ENCODE measurements at places on chromosomes 6 and 20.

DNA sequence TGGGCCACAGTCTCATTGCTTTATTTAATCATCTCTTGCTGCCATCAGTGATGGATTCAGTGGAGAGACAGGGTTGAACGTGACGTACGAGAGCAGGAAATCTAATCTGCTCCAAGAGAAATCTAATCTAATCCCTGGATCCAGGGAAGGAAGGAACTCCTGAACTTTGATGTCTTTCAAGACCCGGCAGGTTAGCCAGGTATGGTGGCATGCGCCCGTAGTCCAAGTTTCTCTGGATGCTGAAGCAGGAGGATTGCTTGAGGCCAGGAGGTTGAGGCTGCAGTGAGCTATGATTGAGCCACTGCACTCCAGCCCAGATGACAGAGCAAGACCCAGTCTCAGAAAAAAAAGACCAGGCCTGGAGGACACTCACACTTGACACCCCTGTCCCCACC lies 11.4 kb upstream of the PGC start:
- DNase-seq, result no peak

- DNase-seq, result no peak
Measured at GRCh38 chr20:21353236-21353635, 44.1 kb downstream of the NKX2-4 start.

GRCh38 chr20:38730167-38730988 lies 6.1 kb downstream of the SLC32A1 start:
- DNase-seq, result no peak

- DNase-seq, result no peak
Measured at GRCh38 chr6:47897247-47897646, 115.4 kb downstream of the OPN5 start.

- DNase-seq, result no peak
Measured at GRCh38 chr6:66376001-66376400, 669.0 kb upstream of the EYS start.

DNA sequence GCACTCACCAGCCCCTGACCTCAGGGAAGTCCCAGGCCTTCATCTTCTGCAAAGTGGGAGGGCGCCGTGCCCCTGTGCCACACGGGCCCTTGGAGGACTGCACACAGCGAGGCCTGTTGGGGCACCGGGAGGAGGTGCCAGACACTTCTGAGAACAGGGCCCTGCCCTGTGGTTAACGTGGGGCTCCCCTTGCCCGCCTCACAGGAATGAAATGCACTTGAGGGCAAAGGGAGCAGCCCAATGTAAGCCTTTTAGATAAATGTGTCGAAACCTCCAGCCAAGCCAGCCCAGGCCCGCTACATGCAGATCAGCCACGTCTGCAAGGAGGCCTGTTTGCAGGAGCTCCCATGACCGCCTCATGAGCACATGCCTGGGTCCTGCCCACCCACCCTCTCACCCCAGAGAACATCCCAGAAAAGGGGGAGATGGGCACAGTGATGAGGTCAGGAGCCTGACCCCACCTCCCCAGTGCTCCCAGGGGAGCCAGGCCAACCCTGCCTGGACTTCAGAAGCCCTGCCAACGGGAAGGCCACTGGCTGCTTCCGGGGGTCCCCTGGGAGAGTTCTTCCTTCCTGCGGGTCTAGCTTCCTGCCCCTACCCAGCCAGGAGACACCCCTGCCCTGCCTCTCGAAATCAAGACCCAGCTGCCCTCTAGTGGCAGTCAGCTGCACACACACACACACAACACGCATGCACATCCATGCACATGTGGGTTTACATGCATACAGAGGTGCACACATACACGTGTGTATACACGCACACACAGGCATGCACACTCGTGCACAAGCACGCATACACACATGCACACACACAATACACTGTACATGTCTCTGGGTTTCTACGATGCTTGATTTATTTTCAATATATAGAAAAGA lies 178.7 kb downstream of the TAF4 start:
- DNase-seq, result no peak

DNA sequence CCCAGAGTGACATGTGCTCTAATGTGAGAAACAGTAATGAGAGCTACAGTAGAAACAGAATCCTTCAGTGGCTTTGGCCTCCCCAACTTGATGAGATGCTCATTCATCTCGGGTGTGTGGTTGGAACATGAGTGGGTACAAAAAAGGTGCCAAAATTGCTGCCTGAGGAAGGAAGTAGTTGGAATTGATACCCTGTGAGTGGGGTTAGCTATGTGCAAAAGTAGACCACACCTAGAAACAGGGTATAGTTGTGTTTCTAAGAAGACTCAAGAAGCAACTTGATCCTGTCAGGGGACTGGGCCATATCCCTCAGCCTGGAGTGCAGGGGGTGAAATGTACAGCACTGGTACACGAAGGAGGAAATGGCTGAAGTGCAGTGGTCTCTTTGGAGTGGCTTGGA lies 206.4 kb upstream of the SUPT3H start:
- DNase-seq, result no peak

GRCh38 chr20:14093652-14094051 lies 98.3 kb downstream of the MACROD2 start:
- DNase-seq, result no peak

- DNase-seq, result no peak
Measured at GRCh38 chr6:52209770-52210169, 23.6 kb downstream of the IL17A start.

DNA sequence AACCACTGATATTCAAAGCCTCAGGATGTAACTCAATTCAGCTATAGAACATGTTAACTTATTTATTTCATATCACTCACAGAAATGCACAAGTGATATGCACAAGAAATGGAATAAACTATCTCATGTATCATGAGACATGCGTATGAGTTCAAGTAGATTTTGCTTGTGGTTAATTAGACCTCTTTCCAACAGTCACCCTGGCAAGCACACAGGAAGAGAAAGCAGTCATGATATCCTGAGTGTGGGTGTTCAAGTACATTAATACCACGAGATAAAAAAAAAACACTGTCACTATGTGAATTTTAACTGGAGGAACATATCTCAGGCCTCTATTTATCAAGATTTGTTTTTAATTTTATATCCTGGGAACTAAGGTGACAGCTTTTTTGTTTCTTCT lies 64.2 kb downstream of the LAMP5 start:
- DNase-seq, result no peak

- DNase-seq, result no peak
Measured at GRCh38 chr20:63873477-63873971, 8.5 kb downstream of the TPD52L2 start.

GRCh38 chr20:38447931-38448675 lies 13.0 kb upstream of the SNHG17 start:
- DNase-seq, result no peak

- DNase-seq, result no peak
Measured at GRCh38 chr6:111606620-111607115, 990 bp upstream of the TRAF3IP2 start.

All from breast epithelium (tissue), 4 donors.